Activated CD8-positive, alpha-beta T cell treated with anti-CD3 and anti-CD28 coated beads for 36 hours (primary cell): ENCODE measurements at places on chromosomes 2 and 18.

GRCh38 chr18:76348267-76349066, 146.6 kb downstream of the ZNF516 start:
- DNase-seq = no peak

DNA sequence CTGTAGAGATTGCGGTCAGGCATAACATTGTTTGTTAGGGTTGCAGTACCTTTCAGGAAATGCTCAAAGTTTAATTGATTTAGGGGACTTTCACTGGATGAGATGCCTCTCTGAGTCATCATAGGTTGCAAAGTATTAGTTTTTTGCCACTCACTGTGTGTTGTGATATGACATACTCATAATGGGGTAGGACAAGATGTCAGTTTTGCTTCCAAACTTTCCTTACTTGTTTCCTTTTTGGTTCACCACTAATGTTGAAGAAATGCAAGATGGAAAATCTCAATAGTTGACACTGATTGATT, 35.0 kb upstream of the PTH2R start:
- DNase-seq = no peak

DNA sequence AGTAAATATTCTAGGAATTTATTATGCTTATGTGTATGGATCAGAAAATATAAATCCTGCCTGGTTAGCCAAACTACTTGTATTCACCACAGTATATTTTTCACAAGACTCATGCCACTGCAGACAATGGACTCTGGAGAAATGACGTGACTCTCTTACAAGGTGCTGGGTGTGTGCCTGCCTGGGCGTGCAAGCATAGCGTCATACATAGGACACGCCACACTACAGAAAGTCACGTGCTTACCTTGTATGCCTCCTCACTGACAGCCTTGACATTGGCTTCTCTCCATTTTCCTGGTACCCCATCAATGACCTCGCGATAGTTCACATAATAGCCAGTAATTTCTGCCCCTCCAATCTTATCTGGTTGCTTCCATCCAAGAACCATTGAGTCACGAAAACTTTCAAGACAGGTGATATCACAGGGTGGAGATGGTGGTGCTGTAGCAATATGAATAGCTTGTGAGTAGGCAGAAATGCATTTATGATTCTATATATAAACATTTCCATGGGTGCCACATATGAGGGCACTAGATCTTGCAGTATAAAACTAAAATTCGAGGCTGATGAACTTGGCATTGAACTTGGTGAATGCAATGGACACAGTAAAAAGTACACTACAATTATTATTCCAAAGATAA, 93.2 kb downstream of the MYOM1 start:
- DNase-seq = no peak

DNA sequence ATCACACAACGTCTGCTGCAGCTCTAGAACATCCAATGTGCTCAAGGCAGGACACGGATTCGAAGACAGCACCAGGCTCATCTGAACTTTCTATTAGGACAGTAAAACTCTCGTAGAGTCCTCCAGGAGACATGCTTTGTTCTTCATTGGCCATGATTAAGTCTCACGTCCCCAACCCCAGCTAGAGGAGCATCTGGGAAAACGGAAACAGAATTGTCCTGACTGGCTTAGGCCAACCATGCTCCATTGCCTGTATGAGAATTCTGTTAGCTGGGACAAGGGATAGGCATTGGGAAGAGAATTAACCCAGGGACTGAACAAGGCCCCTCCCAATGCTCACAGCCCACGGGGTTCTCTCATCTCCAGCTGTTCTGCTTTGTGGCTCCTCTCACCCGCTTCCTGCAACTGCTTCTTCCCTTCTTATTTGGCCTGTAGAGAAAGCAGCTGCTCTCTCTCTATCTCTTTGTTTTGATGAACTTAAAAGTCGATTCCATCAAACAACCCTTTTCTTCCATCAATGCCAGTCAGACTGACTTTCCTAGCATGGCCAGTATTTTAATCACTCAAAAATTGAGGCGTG, 75.6 kb downstream of the C1QL2 start:
- no peak for DNase-seq

DNA sequence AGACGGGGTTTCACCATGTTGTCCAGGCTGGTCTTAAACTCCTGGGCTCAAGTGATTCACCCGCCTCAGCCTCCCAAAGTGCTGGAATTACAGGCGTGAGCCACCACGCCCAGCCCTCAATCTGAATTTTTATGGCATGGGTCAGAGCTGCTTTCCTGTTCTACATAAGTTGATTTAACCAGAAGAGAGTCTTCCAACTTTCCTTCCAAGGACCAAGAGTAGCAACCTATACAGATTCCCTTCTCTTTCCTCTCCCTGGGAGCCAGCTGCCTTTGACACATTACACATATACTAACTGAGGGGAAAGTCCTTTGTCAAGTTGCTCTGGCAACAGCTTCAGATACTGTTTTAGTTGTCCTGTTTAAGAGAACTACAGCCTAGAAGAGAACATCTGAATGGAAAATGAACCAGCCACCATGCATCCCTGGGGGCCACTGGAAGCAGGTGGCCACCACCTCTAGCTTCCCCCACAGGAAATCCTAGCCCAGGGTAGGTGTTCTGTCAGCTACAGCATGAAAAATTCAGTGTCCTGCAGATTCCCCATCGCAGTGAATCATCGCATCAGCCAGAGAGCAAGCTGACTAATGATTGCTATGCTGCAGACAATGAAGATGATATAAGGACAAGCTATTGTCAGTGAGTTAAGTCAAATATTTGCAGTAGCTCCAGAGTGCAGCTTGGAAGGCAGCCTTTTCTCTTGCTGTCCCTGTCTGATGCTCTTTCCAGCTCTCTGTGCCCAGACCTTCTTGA, 62.9 kb downstream of the POMC start:
- no peak for DNase-seq

GRCh38 chr18:2036086-2036485, 535.2 kb downstream of the METTL4 start:
- DNase-seq = no peak
